ENCODE measurements at places on chromosomes 1 and 21.

DNA sequence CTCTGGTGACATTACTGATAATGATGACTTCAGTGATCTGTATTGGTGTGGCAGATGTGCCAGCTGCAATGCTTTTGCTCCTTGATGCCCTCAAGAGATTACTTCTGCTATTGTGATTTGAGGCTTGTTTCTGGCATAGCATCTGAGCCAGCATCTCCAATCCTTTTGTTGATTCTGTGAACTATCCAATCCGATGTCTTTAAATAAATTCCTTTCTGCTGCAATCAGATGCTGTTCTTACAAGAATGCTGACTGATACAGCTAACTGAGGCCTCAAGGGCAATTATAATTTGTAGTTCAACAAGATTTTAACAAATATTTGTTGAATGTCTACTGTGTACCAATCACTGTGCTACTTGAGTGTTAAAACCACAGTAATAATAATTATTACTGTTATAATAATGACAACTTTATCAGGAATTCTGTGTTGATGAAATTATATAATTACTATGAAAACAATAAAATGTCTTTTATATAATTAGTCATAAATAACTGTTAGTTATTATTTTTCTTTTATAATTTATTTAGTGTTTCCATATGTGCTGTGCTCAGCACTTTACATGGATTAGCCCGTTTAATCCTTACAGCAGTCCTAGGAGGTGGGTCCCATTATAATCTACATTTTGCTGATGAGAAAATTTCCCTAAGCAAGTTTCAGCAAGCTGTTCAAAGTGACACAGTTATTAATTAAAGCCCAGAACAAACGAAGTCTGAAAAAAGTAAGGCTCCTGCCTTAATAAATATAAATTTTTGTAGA, 308.2 kb downstream of the BRINP3 start:
- no peak for DNase-seq

GRCh38 chr1:65817891-65818290, 25.2 kb downstream of the PDE4B start:
- no peak for DNase-seq

GRCh38 chr1:91596474-91596873, 95.8 kb downstream of the CDC7 start:
- no peak for DNase-seq

- no peak for DNase-seq
These were observed 1.1 kb downstream of the TOR1AIP1 start for GRCh38 chr1:179883040-179883744.

DNA sequence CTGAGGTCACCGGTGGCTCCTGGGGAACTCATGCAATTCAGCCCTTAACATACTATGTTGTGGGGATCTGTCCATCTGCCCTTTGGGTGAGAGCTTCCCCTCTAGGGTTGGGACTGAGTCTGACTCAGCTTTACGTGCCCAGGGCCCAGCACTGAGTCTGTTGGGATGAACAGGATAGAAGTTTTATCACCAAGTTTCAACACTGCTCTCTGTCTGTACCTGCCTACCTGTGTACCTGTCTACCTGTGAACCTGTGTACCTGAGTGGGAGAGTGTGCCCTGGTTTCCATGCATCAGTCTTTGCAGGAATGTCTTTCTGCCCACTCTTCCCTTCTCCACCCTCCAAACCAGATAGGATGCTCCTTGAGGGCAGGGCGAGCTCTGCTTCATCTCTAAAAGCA, 90.6 kb upstream of the POU3F1 start:
- no peak for DNase-seq

GRCh38 chr1:171017426-171017825, 73.3 kb upstream of the FMO3 start:
- DNase-seq, result no peak

- no peak for DNase-seq
These were observed 47.7 kb downstream of the PARP1 start for GRCh38 chr1:226360106-226360746.

GRCh38 chr1:69991644-69992043, 213.7 kb downstream of the LRRC40 start:
- DNase-seq, result no peak

DNA sequence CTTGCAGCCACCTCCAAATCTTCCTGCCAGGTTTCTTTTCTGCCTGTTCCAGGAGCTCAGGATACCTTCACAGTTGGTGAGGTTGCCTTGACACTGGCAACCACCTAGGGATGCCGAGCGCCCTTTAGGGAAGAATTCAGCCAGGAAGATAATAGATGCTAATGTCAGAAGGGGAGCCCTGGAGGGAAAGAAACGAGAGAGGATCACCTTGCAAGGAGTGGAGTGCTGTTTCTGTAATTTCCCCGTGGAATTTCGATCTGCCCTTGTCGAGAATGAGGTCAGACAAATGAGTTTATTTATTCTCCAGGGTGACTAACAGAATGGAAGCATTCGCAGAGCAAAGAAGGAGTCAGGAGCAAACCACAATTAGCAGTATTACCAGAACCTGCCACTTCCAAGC, 315.8 kb upstream of the KAZN start:
- no peak for DNase-seq

- DNase-seq, result no peak
These were observed 2.0 kb downstream of the C1orf232 start for GRCh38 chr1:26166719-26167281.

- DNase-seq, result no peak
These were observed 83.3 kb downstream of the MPZL1 start for GRCh38 chr1:167805041-167805556.

DNA sequence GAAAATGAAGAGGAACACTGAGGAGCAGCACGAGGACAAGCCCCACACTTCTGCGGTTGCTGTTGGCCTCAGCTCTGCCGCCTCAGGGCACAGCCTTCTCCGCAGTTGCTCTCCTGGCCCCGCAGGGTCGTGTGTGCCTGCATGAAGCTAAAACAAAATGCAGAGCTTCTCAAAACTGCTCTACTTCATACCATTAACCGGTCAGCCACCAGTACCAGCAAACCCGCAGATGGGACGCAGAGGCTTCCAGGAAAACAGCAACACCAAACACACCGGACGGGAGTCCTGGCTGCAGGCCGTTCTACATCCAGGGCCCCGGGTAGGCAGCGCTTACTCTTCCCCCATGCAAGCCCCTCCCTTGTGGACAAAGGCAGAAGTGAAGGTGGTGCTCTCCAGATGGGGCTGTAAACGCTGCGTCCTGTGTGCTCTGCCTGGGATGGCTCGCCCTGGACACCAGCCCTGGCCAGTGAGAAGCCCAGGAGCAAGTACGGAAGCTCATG, 7.1 kb upstream of the C1orf159 start:
- DNase-seq, result no peak

DNA sequence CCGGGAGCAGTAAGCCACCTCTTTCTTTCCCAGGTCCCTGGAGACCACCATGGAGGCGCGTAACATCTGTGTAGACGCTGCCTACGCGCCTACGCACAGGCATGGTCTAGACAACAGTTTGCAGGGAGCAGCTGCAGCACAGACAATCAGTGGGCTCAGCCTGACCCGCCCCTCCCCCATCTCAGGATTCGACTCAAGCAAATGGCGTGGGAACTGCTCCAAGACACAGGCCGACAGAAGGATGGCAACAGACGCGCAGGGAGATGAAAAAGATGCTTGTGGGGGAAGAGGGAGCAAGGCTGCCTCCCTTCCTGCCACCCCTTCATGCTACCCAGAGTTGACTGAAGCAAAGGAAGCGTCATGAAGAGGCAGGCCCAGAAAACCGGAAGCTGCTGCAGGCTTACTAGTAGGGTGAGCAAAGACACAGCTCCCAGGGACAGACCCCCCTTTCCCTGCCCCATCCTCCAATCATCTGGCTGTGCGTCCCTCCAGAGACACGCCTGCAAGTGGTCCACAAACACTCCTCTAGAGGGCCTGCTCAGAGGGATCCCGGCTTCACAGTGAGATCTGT, 19.5 kb downstream of the STK40 start:
- DNase-seq, result peak; percentile 23

DNA sequence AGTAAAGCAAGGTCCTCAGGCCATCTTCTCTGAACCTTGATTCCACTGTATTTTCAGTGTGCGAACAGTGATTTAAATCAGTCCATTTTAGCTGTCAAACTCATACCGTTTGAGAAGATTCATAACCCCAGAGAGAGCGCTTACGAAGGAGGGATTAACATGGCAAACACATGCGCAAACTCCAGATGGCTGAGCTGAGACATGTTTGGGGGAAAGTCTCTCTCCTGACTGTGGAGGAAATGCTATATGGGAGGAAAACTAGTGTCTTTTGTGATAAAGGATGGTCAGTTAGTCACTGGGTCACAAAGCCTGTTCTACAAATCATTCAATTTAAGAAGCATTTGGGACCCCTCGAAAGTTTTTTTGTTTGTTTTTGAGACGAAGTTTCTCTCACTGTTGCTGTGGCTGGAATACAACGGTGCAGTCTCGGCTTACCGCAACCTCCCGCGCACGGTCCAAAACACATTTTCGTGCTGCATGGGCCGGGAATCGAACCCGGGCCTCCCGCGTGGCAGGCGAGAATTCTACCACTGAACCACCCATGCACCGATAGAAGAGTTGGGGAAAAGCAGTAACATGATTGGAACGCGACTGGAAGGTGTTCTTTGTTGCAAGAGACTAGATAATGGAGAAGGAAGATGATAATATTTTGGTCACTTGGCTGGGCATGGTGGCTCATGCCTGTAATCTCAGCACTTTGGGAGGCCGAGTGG, 58.4 kb upstream of the CXADR start:
- DNase-seq, result no peak

GRCh38 chr1:52567943-52568342, 15.1 kb upstream of the TUT4 start:
- no peak for DNase-seq

- DNase-seq, result no peak
These were observed 57.4 kb upstream of the RGS18 start for GRCh38 chr1:192100686-192101468.

- no peak for DNase-seq
These were observed 14.2 kb upstream of the MCOLN3 start for GRCh38 chr1:85062425-85063026.

DNA sequence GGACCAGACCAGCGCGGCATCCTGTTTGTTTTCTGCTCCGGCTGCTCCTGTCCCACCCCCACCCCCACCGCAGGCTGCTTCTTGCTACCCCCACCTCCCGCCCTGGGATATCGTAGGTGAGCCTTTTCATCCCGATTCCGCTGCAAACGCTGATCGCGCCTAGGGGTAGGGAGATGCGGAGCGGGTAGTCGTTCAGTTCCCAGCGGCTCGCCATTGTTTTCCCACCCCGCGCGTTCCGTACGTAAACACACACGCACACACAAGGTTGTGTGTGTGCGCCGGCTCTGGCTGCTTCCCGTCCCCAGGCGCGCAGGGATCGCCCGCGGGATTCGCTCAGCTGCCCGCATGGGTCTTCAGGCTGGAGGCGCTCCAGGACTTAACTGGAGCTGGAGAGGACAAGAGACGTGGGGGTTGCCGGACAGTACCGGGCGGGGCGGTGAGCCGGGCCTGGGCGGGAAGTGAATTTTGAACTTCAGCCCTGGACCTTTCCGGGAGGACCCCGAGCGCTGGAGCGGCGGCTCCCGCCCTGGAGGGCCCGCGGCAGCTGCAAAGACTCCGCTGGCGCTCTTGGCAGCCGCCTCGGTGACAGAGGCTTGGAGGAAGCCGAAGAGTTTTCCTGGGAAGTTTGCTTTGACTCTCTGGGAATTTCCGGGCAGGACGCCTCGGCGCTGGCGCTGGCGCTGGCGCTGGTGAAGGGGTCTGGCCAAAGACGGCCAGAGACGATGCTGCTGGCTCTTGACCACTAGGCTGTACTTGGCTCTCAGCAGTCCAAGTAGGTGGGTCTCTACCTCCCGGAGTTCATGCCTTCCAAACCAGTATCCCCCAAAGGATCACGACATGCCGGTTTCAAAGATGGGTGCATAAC, 1.6 kb downstream of the SOX13 start:
- DNase-seq, result no peak

DNA sequence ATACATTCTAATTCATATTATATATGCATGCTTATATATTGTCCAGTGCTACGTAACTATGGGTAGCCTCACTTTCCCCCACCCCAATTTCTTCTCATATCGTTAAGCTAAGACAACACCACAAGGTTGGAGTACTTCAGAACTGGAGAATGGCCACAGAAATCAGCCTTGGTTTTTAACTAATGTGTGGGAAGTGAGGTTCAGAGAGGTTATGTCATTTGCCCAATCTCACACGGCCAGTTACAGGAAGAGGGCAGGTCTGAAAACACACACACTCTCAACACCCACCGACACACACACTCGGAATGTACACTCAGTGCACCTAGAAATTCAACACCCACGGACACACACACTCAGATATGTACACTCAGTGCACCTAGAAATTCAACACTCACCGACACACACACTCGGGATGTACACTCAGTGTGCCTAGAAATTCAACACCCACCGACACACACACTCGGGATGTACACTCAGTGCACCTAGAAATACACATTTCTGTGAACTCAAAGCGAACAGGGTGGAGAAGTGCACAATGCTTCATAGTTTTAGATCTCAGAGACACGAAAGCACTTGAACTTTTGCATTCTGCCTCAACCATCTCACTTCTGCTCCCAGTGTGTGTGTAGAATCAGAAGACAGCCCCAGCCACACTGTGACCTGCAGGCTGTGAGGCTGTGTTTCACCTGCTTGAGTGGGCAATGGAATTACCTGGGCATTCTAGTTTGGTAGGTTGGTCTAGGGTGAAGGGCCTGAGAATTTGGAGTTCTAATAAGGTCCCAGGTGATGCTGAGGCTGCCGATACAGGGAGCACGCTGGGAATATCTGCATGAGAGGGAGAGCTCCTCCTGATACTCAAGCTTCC, 170.4 kb downstream of the CLIC6 start:
- no peak for DNase-seq

DNA sequence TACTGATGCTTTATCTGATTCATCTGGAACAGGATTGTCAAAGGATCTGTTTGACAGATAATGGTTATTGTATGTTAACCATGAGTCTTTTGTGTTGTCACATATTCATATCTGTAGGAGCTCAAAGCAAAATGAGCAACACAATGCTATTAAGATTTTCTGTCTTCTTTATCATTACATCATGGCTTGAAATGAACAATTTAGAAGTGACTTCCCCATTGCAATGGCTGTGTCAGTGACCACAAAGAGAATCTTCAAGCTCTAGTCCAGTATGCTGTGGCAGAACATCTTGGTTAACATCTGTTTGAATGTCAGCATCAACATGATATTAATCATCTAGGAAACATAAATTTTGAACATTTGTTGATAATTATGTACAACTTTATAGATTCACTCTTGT, 1148.5 kb downstream of the PLA2G4A start:
- DNase-seq, result no peak

DNA sequence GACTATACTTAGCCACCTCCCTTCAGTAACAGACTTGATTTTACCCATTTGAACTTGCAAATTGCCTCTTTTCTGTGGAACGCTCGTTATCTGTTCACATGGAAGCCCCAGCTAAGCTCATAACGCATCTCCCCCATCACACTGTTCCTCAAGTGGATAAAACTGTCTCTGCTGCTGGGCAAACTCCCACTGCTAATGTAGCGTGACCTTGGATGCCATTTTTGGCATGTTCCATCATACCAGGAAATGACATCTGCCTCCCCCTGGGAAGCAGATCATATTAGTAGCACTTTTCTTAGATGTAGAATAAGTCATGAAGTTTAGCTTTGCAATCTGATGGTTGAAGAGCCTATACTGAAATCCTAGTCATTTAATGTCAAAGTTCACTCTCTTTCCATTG, 528.7 kb upstream of the PLXNA2 start:
- DNase-seq, result no peak

DNA sequence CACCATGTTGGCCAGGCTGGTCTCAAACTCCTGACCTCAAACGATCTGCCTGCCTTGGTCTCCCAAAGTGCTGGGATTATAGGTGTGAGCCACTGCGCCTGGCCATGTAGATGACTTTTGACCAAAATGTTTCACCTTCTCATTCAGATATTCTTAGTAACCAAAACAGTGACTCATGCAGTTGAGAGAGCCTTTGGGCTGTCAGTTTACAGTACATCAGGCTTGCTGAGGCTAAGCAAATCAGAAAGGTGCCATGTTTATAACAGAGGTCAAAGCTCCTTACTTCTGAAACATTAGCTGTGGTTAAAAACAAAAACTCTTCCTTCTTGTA, 21.0 kb downstream of the CNIH4 start:
- DNase-seq, result no peak
